Coronary artery (tissue), 2 donors: ENCODE measurements at places on chromosomes 4 and X.

- no peak for DNase-seq
These were observed 2.7 kb upstream of the NKX3-2 start for GRCh38 chr4:13546941-13547484.

- no peak for DNase-seq
These were observed 325.5 kb upstream of the F9 start for GRCh38 chrX:139204898-139205667.

GRCh38 chr4:76803522-76803921 lies 94.4 kb downstream of the SOWAHB start:
- no peak for DNase-seq

GRCh38 chrX:18654875-18655836 lies 16.8 kb downstream of the RS1 start:
- DNase-seq, result no peak

DNA sequence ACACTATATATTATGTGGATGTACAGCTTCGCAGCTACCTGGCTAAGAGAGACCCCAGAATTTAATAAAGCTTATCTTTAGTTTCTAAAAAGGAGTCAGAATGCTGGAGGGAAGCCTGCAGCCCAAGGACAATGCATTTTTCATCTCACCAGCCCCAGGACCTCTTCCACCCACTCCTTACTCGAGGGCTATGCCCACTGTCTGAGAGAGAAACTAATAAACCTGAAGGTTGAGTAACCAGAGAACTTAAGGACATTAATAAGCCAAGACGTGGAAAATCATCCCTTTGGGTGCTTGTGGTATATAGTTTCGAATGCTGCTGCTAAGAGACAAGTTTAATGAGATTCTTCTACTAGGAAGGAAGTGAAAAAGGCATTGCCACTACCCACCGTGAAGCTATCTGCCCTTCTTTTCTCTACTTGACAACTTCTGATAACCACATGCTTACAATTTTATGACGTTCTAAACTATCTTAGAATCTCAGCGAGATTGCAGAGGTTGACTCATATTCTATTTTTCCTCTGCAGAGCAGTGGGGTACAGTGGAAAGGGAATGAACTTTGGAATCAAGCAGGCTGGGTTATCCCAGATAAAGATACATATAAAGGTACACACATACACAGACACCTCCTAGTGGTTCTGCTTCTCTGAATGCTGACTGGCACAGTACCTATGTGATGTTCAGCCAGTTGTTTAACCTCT lies 3.3 kb downstream of the RELL1 start:
- no peak for DNase-seq

- DNase-seq, result no peak
These were observed 58.5 kb downstream of the PGRMC2 start for GRCh38 chr4:128228845-128229795.

- DNase-seq, result no peak
These were observed 14.4 kb downstream of the PKD2 start for GRCh38 chr4:88021824-88022223.

GRCh38 chr4:54199919-54200318 lies 29.2 kb upstream of the PDGFRA start:
- DNase-seq, result no peak

- DNase-seq, result no peak
These were observed 536.8 kb upstream of the FTHL17 start for GRCh38 chrX:31608638-31609037.
